ENCODE measurements at places on chromosomes 1 and 21.

- no peak for DNase-seq
These were observed 4.8 kb downstream of the ARPC5 start for GRCh38 chr1:183630748-183631147.

DNA sequence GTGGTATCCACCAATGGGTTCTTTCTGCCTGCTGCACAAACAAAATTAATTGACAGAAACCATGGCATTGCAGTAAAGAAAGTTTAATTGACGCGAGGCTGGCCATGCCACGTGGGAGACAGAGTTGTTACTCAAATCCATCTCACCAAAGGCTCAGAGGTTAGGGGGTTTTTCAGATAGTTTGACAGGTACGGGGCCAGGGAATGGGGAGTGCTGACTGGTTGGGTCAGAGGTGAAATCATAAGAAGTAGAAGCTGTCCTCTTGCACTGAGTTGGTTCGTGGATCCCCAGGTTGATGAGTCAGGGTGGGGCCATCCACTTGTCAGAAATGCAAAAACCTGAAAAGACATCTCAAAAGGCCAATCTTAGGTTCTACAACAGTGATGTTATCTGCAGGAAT is 941 bp upstream of the TBCE start:
- no peak for DNase-seq

- no peak for DNase-seq
These were observed 19.0 kb downstream of the DLGAP3 start for GRCh38 chr1:34910425-34910824.

- DNase-seq, result no peak
These were observed 61.4 kb upstream of the LAX1 start for GRCh38 chr1:203703586-203703985.

DNA sequence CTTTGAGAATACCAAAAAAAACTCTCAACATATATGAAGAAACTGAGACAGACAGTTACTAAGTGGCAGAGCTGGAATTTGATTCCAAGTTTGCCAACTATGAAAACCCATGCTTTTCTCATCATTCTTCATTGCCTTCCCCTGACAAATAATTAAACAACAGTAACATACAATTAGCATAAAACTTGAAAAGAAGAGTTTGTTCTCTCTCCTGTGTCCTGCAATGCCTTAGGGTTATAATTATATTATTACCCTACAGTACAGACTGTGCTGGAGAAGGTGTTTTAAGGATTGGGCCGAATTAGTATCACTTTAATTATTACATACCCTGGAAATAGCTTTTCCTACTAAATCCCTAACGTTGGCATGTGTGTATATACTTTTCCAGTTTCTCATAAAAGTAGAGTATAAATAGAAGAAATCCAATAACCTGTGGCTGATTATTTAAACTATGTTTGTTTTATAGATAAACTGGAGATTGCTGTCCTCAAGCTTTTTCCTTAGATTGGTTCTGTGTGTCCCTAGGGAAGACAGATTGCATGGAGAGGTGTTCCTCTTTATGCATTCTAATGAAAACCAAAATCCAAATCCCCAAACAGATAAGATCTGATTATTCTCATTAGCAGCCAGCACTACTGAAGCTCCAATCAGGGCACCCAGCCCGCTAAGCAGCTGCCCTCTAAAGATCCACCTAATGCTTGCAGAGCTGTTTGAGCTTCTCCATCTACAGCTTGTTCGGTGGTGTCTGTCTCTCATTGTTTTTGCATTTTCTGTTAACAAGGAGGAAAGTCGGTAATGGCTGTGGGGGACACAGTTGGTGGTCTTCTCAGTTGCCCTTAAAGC is 156.3 kb downstream of the TM2D1 start:
- no peak for DNase-seq

GRCh38 chr21:45373991-45374816 is 30.8 kb upstream of the COL18A1 start:
- DNase-seq, result no peak

DNA sequence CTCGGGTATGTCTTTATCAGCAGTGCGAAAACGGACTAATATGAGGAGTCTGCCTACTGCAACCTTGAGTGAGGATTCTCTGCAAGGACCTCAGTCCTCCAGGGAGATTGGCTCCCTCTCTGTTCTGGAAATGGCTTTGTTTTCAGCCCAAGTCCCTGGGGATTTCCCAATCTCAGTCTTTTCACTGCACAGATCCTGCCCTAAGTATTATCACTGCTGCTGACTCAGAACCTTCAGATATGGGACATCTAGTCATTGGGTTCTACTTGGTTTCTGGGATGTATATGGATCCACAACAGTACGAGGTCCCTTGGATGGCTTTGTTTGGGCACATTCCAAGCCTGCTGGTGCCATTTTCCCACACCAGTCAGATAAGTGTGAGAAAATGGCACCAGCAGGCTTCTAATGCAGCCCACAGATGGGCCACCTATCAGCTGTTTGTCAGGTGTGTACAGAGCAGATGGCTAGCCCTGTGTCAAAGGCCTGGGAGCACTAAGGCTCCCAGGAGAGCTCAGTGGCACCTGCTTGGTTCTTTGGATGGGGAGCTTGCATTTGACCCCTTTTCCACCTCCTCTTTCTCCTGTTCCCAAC is 27.4 kb downstream of the ELF3 start:
- DNase-seq, result no peak

All from NCI-H187 (cell line).